ENCODE measurements at places on chromosomes 7 and 10. TPM values are rescaled to one million over a fixed set of nuclear protein-coding genes. Genes with fewer than 3 reads are reported as not detected.

- no peak for DNase-seq
Measured at GRCh38 chr10:18483516-18484186, 167.7 kb downstream of the NSUN6 start.

GRCh38 chr10:71933651-71934050 lies 30.5 kb upstream of the CHST3 start:
- no peak for DNase-seq

ZNF680 gene
- total RNA-seq: 8.2 TPM

- DNase-seq: no peak
Measured at GRCh38 chr7:23852135-23852534, 142.1 kb downstream of the STK31 start.

- DNase-seq: no peak
Measured at GRCh38 chr7:54416678-54417077, 125.5 kb upstream of the VSTM2A start.

DNA sequence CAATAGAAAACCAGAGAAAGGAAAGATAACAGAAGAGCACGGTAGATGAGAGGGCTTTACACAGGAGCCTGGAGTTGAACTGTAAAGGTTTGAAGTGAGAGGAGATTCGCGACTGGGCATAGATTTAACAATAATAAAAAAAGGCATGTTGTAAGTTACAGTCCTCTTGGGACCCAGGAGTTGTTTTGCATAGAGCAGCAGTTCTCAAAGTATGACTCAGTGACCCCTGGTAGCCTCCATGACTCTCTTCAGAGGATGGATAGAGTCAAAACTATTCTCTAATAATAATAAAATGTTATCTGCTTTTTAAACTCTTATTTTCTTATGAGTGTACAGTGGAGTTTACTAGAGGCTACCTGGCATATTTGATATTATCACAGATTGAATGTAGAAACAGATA lies 262.3 kb downstream of the SORCS3 start:
- no peak for DNase-seq

TMEM229A gene
- total RNA-seq: not detected

GRCh38 chr7:70764701-70765208 lies 367.2 kb upstream of the GALNT17 start:
- no peak for DNase-seq

Data from foreskin keratinocyte (primary cell).